ENCODE measurements at places on chromosomes 4 and X. TPM values are rescaled to one million over a fixed set of nuclear protein-coding genes. Genes with fewer than 3 reads are reported as not detected.

PNMA3 gene
- 1.2 TPM for total RNA-seq

TXK gene
- total RNA-seq, result 0.98 TPM

SSX4B gene
- not detected for total RNA-seq

CENPVL2 gene
- not detected for total RNA-seq

CNGA1 gene
- total RNA-seq, result not detected

NOA1 gene
- total RNA-seq, result 25.0 TPM

EDA gene
- total RNA-seq, result not detected

DNA sequence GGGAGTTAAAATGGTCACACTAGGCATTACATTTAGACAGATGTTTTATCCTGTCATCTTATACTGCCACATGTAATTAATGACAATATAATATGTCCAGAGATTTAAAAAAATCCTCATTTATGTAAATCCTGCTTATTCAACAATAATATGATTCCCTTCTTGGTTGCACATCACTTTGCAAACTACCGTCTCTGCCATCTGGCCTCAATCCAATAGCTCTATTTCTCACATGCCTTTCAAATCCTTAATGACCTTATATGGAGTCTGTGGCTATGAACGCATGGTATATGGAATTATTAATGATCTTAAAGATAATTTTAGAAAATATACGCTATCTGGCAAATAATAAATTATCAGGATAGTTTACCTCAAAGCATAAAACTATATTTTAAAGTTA is 144.5 kb downstream of the NPNT start:
- DNase-seq, result no peak

GRCh38 chr4:64911846-64912245 is 502.6 kb upstream of the TECRL start:
- no peak for DNase-seq

GRCh38 chrX:129772796-129773431 is 6.8 kb upstream of the SASH3 start:
- peak; percentile 59 for DNase-seq

GRCh38 chr4:20359692-20360091 is 108.0 kb downstream of the SLIT2 start:
- no peak for DNase-seq

GRCh38 chrX:99549381-99549780 is 860.7 kb downstream of the PCDH19 start:
- DNase-seq, result no peak

DNA sequence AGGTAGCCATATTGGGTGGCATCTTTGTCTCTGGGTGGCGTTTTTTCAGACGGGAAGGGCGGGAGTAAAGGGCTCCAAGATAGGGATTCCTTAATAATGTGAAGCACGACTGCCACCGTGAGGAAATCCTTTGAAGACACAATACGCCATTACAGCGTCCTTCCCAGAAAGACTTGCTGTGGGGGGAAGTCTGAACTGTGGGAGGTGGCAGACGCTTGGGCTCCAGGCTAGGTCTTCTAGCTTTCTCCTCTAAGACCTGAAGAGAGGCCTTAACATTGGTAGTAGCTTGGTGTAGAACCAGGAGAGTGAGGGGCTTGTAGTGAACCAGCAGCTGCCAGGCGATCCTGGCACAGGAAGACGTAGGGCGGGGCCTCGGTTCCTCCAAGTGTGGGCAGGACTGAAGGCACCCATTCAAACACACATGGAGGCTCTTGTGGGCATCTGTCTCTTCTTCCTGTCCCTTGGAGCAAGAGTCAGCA is 197.3 kb downstream of the OR13H1 start:
- DNase-seq, result no peak

- peak; percentile 53 for DNase-seq
Measured at GRCh38 chr4:40307627-40308497, 27.3 kb upstream of the CHRNA9 start.

DNA sequence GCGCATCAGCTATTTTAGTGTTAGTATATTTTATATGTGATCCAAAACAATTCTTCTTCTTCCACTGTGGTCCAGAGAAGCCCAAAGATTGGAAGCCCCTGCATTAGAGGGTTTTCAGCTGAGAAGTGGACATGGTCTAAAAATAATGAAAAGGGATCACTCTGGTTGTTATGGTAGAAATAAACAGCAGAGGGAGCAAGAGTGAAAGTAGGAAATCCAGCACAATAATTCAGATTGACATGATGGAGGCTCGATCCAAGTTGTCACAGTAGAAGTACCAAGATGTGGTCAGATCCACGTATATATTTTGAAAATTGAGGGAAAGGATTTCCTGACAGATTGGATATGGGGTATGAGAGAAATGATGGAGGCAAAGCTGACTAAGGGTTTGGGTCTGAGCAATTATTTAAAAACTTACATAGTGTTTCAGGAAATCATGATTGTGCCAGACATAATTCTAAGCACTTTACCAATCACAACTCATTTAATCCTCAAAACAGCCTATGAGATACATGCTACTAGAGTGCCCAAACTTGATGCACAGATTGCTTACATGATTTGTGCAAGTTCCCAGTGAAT is 17.0 kb upstream of the TMEM144 start:
- DNase-seq, result no peak

GRCh38 chrX:38879631-38880220 is 78.5 kb downstream of the MID1IP1 start:
- peak; percentile 23 for DNase-seq

DNA sequence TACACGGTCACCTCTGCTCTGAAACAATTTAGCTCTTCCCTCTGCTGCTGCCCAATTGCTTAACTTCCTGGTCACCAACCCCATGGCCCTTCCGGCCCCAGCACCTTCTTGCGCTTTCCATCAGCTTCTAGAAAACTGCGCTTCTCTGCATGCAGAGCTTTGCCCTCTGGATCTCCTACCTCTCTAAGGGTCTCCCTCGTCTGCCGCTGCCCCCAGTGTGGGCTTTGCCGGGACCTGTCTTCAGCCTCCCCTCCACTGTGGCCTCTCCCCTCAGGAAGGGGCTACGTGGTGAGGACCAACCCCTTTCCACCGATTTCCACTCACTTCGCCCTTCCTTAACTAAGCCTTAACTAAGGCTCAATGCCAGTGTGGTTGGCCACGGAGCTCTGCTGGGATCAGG is 94.6 kb downstream of the DCTD start:
- DNase-seq, result no peak

DNA sequence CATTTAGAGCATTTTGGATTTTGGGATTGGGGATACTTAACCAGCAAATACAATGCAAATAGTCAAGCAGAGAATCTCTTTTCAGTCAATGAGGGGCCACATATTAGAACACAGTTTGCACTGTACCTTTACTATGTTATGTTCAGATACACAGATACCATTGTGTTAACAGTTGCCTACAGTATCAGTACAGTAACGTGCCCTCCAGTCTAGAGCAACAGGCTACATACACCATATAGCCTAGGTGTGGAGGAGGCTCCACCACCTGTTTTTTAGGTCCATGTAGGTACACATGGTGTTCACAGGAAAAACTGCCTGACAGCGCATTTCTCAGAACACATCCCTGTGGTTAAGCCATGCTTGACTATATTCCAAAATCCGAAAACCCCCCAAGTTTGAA is 9.1 kb downstream of the GRPEL1 start:
- no peak for DNase-seq
